Activated T-cell treated with anti-CD3 and anti-CD28 coated beads for 4 hours (primary cell): ENCODE measurements at places on chromosomes 11 and 22.

DNA sequence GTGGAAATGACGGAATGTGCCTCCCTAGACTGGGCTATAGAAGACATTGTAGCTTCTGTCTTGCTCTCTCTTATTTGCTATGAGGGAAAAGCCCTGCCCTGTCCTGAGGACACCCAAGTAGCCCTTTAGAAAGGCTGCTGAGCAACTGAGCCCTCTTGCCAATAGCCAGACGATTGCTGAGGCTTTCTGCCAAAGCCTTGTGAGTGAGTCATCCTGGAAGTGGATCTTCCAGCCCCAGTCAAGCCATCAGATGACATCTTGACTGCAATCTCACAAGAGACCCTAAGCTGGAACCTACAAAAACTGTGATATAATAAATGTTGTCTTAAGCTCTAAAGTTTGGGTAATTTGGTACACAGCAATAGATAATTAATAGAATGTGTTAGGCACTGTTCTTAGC is 3.9 kb upstream of the TRAF6 start:
- no peak for DNase-seq

DNA sequence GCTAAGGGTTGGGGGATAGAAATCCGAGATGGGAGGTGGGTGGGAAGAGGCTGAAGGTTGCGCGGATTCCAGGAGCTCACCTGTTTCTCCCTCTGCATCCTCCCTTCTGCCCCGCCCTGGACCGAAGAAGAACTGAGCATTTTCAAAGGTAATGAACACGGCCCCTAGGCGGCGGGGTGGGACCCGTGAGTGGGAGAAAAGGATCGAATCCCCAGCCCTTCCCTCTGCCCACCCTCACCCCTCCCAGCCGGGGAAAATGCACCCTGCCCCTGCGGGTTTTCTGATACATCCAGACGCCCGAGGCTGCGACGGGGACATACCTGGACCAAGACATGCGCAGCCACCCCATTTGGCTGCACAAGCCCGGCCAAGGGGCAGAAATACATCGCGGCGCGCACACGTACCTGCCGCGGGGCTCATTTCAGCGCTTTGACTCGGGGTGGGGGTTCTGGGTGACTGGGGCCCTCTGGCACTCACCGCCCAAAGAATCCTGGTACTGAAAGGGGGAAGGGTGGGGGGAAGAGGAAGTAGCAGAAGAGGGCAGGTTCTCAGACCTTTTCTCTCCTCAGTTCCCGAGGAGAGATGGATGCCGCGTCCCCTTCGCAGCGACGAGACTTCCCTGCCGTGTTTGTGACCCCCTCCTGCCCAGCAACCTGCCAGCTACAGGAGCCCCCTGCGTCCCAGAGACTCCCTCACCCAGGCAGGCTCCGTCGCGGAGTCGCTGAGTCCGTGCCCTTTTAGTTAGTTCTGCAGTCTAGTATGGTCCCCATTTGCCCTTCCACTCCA is 6.0 kb downstream of the VSIG2 start:
- DNase-seq, result no peak

DNA sequence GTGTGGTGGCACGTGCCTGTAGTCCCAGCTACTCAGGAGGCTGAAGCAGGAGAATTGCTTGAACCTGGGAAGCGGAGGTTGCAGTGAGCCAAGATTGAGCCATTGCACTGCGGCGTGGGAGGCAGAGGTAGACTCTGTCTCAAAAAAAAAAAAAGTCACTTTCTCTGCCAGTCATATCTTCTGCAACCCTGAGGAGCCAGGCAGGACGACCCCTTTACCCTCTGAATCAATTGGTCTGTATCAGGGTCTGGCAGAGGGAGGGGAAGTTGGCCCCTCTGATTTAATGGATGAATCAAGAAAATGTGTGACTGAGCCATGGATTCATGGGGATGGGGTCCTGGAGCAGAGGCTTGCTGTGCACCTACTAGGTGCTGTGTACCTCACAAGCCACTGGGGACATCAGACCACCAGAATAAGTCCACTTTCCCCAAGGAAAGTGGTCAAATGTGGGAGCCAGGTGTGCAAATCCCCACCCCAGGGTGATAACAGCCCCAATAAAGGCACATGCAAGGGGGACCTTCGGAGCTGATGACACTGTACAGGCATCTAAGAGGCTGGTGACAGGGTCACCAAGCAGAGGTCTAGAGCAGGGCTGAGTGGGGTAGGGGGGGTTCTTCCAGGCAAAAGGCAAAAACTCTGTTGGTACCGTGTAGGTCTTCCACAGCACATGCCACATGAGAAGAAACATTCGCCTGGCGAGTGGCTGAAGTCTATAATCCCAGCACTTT is 29.0 kb downstream of the TXN2 start:
- DNase-seq, result no peak

DNA sequence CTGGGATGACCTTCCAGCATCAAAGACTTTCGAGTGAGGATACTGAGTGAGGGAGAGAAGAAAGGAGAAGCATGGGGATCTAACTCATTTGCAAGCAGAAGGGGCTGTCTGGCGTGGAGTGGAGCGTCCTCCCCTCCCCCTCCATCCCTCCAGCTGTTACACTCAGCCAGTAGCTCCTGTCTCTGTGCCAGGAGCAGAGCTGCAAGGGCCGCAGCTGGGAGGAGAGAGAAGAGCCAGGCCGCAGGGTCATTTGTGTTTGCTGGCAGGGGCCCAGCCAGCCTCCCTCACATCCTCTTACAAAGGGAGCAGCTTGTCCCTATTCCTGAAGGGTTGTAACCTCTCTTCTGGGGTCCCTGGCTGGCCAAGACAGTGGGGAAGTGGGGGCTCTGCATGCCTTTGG is 57.9 kb downstream of the NECTIN1 start:
- no peak for DNase-seq

- no peak for DNase-seq
These were observed 200.2 kb downstream of the PGR start for GRCh38 chr11:100929377-100929776.

DNA sequence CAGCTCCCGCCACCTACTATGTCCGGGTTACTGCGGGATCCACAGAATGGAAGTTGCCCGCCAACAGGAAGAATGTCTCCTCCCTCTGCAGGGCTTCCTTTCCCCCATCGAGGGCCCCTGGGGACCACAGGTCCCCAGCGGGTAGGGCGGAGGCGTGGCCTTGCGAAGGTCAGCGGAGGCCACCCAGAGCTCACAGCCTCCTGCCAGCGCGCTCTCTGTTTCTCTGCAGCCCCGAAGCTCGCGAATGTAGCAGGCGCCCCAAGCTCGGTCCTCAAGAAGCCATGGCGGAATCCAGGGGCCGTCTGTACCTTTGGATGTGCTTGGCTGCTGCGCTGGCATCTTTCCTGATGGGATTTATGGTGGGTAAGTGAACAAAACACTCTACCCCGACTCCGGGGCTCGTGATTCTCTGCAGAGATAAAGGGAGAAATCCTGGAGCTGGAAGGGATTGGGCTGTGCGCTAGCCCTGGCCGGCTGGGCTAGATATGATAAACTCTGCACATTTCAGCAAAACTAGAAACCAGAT is at the start of gene NAALAD2:
TSS of gene NAALAD2 (plus strand) at position 186 of the 526 bp plus-strand sequence. CDS start at position 282, 96 bp downstream.
- no peak for DNase-seq

GRCh38 chr11:1036303-1036923 is at the start of gene MUC6:
TSS of gene MUC6 (minus strand) at chr11:1036718. CDS start at chr11:1036655, 63 bp downstream.
- no peak for DNase-seq
